ENCODE measurements at places on chromosomes 3 and 15.

GRCh38 chr3:196777836-196778235 is 38.2 kb downstream of the PAK2 start:
- DNase-seq = no peak

- peak; percentile 70 for DNase-seq
Measured at GRCh38 chr3:196502775-196503195, 783 bp downstream of the RNF168 start.

- peak; percentile 68 for DNase-seq
Measured at GRCh38 chr3:65439641-65440284, 599.0 kb downstream of the MAGI1 start.

GRCh38 chr3:134079111-134079547 is 49.4 kb upstream of the SLCO2A1 start:
- no peak for DNase-seq

GRCh38 chr3:32934150-32934742 is 17.2 kb upstream of the CCR4 start:
- DNase-seq = no peak

GRCh38 chr3:176403531-176403930 is 793.8 kb downstream of the TBL1XR1 start:
- DNase-seq = no peak

GRCh38 chr3:23752126-23752525 is 53.6 kb upstream of the UBE2E1 start:
- DNase-seq = no peak

- DNase-seq = no peak
Measured at GRCh38 chr3:182258538-182259177, 534.6 kb upstream of the ATP11B start.

DNA sequence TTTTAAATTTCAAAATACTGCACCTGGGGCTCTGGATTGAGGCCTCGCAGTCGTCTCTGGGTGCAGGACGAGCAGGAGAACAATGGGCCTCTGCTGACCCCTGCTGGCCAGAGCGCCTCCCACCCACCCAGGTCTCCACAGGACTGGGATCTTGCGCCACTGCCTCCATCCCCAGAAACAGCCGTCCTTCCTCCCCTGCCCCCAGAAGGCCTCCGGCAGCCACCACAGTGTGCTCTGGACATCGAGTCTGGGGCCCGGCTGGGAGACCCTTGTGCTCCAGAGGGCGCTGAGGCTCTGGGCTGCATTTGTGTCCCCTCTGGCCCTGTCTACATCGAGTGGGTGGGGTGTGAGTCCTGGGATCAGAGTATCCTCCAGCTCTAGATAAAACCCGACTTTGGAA is 6.7 kb upstream of the ACSBG1 start:
- DNase-seq = peak; percentile 84

DNA sequence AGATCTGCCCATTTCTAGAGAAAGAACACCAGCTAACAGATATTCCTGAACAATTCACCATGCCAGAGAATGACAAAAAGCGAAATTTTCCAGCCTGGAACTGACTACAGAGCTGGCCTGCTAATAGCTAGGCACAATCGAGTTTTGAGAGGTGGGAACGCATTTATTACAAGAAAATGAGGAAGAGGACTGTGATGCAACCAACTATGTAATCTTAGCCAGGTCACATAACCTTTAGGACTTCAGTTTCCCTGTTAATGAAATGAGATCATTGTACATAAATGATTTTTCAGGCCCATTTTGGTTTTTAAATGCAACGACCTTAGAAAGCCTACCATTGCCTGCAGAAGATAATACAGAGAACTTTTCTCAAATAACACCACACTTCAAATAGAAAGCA is 72.1 kb upstream of the SETMAR start:
- no peak for DNase-seq

DNA sequence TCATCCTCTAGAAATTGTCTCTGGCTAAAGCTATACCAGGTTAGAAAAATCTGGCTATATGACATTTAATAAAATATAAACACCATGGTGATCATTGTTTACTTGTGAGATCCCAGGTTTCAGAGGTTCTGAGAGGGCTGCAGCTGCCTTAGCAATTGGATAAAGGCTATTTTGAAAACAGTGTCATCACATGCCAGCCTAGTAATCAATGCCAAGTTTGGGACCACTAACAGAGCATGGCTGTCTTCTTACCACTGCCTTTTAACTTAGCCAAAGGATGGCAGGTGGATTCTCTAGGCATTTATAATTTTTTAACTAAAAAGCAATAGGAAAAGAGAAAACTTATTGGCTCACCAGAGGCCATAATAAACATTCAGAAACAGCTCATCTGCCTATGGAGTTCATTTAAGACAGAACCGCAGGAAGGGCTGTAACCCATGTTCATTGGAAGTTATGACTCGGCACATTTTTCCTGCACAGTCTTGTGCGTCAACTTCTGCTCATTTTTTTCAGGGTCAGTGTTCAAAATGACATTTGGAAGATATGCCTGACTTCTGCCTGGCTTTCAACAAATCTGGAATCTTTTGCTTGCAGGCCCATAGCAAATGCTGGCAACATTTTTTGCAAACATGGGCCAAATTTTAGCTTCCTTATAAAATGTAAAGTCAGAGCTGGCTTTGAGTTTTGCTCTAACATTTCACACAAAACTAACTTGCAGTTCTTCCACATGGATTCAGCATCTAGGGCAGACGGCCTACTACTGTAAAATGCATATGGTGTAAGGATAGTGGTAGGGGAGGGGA is 476.0 kb upstream of the TBL1XR1 start:
- DNase-seq = no peak

GRCh38 chr3:112407888-112408702 is 75.1 kb downstream of the CD200 start:
- DNase-seq = no peak

DNA sequence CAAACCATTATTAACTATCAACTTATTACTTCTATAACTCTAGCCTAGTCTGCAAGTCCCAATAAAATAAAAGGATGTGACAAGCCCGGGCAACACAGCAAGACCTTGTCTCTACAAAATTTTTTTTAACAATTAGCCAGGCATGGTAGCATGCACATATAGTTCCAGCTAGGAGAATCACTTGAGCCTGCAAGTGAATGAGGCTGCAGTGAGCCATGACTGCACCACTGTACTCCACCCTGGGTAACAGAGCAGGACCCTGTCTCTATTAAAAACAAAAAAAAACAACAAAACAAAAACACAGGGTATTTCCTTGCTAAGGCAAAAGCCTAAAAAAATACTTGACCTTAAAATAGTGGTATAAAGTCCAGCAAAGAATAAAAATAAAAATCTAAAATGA is 31.4 kb downstream of the ANKRD28 start:
- DNase-seq = no peak

GRCh38 chr3:190032923-190033322 is 87.8 kb downstream of the P3H2 start:
- DNase-seq = no peak

- DNase-seq = no peak
Measured at GRCh38 chr3:9072667-9073009, 109.4 kb upstream of the RAD18 start.

DNA sequence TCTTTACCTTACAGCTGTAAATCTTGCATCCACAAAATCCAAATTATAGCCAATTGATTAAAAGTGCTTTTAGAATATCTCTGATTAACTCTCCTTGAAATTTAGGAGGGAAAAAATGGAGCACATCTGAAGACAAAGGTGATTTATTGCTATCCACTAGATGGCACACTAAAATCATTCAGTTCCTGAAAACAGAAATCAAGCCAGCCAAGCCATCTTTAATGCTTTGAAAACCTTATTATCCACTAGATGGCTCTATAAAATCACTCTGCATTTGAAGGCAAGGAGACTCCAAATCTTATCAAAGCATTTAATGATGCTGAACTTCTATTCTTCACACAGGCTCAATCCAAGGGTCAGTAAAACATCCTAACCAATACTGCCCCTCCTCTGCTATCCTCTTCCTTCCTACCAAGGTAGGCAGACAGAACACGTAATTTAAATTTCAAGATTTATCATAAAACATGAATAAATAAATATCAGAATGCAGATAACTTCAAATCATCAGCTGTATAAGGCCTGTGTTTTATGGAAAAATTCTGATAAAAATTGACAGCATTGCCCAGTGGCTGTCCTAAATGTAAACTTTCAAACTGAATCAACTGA is 48.4 kb downstream of the GOLIM4 start:
- no peak for DNase-seq

- no peak for DNase-seq
Measured at GRCh38 chr15:101620671-101621070, 31.5 kb downstream of the TM2D3 start.

DNA sequence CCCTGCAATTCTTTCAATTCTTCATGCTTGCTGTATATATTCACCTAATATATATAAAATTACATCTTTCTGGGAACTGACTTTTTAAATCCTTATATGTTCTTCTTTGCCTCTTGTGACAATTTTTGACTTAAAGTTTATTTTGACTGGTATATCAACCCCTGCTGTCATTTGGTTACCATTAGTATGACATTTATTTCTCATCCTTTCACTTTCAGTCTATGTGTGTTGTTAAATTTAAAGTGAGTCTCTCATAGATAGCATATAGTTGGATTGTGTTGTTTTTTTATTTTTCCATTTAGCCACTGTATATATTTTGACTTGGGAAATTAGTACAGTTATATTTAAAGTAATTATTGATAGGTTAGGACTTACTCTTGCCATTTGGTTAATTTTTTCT is 194.9 kb downstream of the DPH6 start:
- DNase-seq = no peak

- DNase-seq = no peak
Measured at GRCh38 chr3:37324850-37325321, 150.5 kb upstream of the LRRFIP2 start.

- DNase-seq = no peak
Measured at GRCh38 chr3:47202542-47202941, 38.6 kb upstream of the SETD2 start.

GRCh38 chr3:47884603-47885002 is 81.7 kb downstream of the DHX30 start:
- no peak for DNase-seq

GRCh38 chr3:119500901-119501300 is 2.6 kb downstream of the TIMMDC1 start:
- DNase-seq = no peak

- DNase-seq = no peak
Measured at GRCh38 chr15:41543521-41543870, 561 bp downstream of the RPAP1 start.

- DNase-seq = no peak
Measured at GRCh38 chr15:78830514-78831228, 19.4 kb upstream of the ADAMTS7 start.

DNA sequence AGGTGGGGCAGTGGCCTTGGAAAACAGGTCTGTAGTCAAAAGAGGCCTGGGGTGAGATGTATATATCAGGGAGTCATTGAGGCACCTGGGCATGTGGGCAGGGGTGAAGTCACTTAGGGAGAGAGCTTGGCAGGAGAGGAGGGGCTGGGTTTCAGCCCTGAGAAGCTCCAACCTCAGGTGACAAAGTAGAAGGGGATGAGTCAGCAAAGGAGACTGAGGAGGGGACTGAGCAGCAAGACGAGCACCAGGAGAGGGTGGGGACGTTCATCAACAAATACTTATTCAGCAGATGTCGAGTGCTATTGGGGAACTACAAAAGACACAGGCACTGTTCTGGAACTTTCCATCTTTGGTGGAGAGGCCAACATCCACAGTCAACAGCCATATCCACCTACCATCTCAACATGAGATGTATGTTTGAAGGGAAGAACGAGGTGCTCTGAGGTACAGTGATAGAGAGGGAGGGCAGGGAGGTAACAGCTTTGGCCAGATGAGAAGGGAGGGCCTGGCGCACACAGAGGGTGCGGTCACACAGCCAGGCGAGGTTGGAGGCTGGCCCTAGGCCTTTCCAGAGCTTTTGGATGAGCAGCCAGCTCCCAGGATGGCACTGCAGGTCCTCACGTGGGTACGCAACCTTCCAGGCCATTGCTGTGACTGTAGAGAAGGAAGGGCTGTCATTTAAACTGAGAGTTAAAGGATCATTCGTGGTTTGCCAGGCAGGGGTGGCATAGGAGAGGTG is 45.7 kb downstream of the GLDN start:
- no peak for DNase-seq

Measured in right cardiac atrium (tissue), 5 donors.